ENCODE measurements at places on chromosomes 11 and 22. TPM values are rescaled to one million over a fixed set of nuclear protein-coding genes. Genes with fewer than 3 reads are reported as not detected.
A peak's percentile ranks its signal among the peaks of the same experiment; 100 is the strongest.

NCF4 gene
- 25.6 TPM for total RNA-seq

- DNase-seq, result no peak
- H3K4me1 ChIP-seq, result no peaks in the 10 kb centered on the region
- H3K36me3 ChIP-seq, result no peaks in the 10 kb centered on the region
Observed at GRCh38 chr11:110786226-110786902, 74.1 kb upstream of the ARHGAP20 start.

GRCh38 chr22:46902998-46903916, 140.8 kb downstream of the TBC1D22A start:
- no peak overlapping the region for H3K4me3 ChIP-seq
- no peaks in the 10 kb centered on the region for H3K4me1 ChIP-seq
- no peaks in the 10 kb centered on the region for H3K36me3 ChIP-seq
- no peaks in the 10 kb centered on the region for H3K27me3 ChIP-seq
- H3K27ac ChIP-seq, result no peak overlapping the region

DNA sequence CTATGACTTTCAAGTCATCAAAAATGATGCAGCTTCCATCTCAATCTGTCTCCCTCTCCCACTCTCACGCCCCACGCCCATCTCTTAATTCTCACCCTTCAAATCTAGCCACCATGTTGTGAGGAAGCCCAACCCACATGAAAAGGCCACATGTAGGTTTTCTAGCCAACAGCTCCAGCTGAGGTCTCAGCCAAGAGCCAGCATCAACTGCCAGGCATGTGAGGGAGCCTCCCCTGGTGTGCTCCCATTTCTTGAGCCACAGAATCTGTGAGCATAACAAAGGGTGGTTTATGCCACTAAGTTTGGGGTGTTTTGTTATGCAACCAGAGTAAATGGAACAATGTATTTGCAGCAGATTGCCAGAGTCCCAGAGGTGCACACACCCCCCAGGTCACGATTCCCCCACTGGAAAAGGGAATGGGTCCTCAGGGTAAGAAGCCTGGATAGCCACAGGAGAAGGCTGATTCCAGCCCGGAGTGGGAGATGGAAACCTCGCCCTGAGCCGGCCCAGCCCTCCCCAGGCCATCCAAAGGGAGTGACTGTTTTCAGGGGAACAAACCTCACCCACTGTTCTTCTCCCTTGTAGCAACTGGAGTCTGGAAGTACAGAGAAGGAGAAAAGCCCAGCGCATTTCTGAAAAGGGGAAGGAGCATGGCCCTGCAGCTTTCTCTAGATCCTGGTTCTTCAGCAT, 20.0 kb upstream of the LINC01488 start:
- DNase-seq, result no peak
- H3K27me3 ChIP-seq, result no peaks in the 10 kb centered on the region
- H3K4me3 ChIP-seq, result no peak overlapping the region
- no peaks in the 10 kb centered on the region for H3K4me1 ChIP-seq
- H3K27ac ChIP-seq, result no peak overlapping the region
- H3K36me3 ChIP-seq, result no peaks in the 10 kb centered on the region

- H3K27ac ChIP-seq, result no peak overlapping the region
- peaks cover 21% of the 10 kb centered on the region for H3K4me1 ChIP-seq
- peaks cover 77% of the 10 kb centered on the region for H3K27me3 ChIP-seq
- H3K4me3 ChIP-seq, result no peak overlapping the region
- no peaks in the 10 kb centered on the region for H3K36me3 ChIP-seq
Observed at GRCh38 chr11:124865902-124866851, 945 bp downstream of the ROBO3 start.

DNA sequence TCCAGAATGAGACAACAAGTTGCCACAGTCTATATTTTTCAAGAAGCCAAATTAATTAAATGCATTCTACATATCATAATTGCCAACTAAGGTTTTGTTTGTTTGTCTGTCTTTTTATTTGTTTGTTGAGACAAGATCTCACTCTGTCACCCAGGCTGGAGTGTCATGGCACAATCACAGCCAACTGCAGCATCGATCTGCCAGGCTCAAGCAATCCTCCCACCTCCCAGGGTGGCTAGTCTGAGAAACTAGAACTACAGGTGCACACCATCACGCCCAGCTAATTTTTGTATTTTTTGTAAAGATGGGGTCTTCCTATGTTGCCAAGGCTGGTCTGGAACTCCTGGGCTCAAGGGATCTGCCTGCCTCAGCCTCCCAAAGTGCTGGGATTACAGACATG, 140.0 kb downstream of the LRRC4C start:
- DNase-seq, result no peak
- no peak overlapping the region for H3K4me3 ChIP-seq
- no peaks in the 10 kb centered on the region for H3K4me1 ChIP-seq

OR52A1 gene
- total RNA-seq, result not detected

GRCh38 chr11:115207166-115207591, 297.0 kb downstream of the CADM1 start:
- DNase-seq, result no peak
- no peaks in the 10 kb centered on the region for H3K36me3 ChIP-seq
- H3K27me3 ChIP-seq, result no peaks in the 10 kb centered on the region
- no peak overlapping the region for H3K4me3 ChIP-seq
- H3K27ac ChIP-seq, result no peak overlapping the region

DNA sequence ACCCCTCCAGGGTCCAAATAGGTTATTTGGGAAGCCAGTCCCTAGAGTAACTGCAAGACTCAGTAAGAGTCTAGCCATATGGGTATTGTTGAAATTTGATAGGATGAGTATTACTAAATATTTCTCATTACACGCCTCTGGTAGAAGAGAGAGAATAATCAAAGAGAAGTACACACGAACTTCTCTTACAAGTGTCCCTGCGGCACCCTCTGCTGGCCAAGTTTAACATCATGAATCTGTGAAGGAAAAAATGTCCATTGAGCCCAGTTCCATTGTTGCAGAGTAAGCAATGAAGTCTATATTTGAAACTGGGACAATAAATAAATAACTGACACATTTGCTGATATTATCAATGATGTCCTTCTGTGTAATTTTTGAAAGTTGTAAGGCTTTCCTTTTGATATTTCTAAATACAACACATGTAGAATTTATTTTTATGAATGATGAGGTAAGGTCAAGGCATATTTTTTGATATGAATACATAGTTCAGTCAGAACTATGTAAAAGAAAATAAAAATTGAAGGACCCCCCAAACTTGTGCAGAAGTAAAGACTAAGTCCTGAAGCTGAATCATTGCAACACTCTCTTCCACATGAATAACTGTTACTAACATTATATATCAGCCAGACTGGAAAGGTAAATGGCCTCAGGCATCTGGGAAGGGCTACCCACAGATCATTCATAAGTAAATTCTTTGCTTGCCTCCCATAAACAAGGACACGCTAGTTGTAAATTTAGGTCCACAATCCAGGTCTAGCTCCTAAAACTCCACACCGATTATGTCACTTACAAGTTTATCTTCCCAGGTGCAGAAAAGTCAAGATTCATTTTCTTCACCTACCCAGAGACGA, 10.0 kb downstream of the OR51L1 start:
- DNase-seq, result peak; percentile 43
- H3K27me3 ChIP-seq, result no peaks in the 10 kb centered on the region
- H3K36me3 ChIP-seq, result no peaks in the 10 kb centered on the region
- no peak overlapping the region for H3K4me3 ChIP-seq
- no peaks in the 10 kb centered on the region for H3K4me1 ChIP-seq
- H3K27ac ChIP-seq, result no peak overlapping the region

- no peaks in the 10 kb centered on the region for H3K4me1 ChIP-seq
- peak; percentile 65 for DNase-seq
- no peaks in the 10 kb centered on the region for H3K27me3 ChIP-seq
- peak overlapping the region; percentile 10 for H3K27ac ChIP-seq
- H3K4me3 ChIP-seq, result no peak overlapping the region
- no peaks in the 10 kb centered on the region for H3K36me3 ChIP-seq
Observed at GRCh38 chr11:86162239-86162638, 82.3 kb upstream of the EED start.

- peaks cover 37% of the 10 kb centered on the region for H3K4me1 ChIP-seq
- H3K4me3 ChIP-seq, result no peak overlapping the region
- peaks cover 51% of the 10 kb centered on the region for H3K36me3 ChIP-seq
- H3K27me3 ChIP-seq, result no peaks in the 10 kb centered on the region
- DNase-seq, result no peak
Observed at GRCh38 chr11:70327717-70328116, 57.2 kb downstream of the PPFIA1 start.

DRICH1 gene
- total RNA-seq, result 0.26 TPM

MAJIN gene
- not detected for total RNA-seq

DNA sequence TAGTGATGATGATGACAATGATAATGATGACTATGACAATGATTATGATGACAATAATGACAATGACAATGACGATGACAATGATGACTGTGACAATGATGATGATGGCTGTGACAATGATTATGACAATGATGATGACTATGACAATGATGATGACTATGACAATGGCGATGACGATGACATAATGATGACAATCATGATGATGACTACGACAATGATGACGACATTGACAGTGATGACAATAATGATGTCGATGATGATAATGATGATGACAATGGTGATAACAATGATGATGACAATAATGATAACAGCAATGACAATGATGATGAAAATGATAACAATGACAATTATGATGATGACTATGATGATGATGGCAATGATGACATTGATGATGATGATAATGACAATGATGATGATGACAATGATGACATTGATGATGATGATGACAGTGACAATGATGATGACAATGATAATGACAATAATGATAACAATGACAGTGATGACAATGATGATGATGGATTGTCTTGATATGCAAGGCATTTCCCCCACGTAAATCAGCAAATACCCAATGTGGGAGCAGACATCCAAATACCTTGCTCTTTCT, 37.7 kb downstream of the DHCR7 start:
- no peak overlapping the region for H3K4me3 ChIP-seq
- H3K27ac ChIP-seq, result no peak overlapping the region
- H3K27me3 ChIP-seq, result no peaks in the 10 kb centered on the region

CRYBA4 gene
- not detected for total RNA-seq

VWA5A gene
- total RNA-seq, result 62.3 TPM
